ENCODE measurements at places on chromosomes 4 and X.

GRCh38 chr4:174086829-174087799 lies 196.4 kb downstream of the FBXO8 start:
- DNase-seq: no peak

DNA sequence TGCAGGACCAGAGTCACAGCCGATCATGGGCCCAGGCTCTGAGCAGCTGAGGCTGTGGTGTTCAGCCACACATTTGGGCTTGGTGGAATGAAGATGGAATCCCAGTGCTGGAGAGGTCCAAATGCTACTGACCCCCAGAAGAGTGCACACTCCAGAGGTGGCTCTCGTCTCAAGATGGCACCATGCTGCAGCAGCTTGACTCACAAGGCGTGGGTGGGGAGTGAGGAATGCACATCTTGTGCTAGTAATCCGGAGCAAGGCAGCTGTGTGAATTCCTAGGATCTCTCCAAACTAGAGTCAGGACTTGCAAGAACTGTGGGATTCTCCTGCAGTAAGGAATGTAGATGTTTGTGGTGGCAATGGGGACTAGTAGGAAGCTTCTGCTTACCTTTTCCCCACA lies 28.7 kb downstream of the RAB28 start:
- peak; percentile 3 for DNase-seq

DNA sequence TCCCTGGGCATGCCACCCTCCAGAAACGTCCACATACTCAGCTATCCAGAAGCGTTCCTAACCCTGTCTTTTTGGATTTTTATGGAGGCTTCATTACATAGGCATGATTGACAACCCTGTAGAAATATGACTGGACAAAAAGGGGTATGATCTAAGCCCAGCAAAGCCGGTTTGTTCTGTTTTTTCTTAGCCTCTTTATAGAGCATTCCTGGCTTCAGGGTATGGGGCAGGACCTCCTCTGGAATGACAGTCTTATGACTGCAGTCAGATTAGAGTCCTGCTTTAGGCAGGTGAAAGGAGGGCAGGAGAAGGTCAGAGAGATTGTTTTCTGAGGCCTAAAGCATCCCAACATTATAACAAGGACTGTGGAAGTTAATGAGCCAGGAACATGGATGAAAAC lies 137.4 kb downstream of the DCLK2 start:
- no peak for DNase-seq

DNA sequence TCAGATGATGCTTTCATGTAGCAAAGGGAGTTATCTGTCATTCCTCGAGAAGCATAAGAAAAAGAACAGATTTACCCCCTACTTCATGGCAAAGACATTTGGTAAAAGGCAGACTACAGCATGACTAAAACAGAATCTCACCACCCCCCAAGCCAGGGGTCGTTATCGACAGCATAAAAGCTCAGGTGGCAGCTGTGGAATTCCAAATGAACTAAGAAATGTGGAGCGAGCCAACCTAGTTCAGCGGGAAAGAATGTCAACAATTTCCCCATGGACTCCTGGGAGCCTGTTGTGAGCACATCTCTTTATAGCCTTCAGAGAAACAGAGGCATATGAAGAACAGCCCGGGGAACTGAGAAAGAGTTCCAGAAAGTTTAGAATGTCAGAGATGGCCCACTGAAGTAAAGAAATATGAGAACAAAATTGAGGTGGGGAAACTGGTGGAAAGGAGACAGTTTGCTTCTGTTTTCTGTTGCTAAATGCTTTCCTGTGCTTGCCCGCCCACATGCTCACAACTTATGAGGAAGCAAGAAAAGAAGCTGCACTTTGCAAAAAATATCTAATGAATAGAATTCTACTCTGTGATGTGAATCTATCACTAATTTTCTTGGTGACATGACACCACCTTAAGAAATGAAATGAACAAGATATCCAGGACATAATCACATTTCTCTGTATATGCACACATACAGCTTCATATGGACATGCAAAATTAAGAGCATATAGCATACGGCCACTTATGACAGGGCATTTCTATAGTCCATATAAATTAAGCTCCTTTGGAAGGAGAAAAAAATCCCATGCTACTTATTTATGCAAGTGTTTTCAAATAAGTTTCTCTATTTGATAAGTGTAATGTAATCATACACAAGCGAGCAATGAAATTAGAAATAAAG lies 135.3 kb upstream of the MID1 start:
- DNase-seq: no peak

DNA sequence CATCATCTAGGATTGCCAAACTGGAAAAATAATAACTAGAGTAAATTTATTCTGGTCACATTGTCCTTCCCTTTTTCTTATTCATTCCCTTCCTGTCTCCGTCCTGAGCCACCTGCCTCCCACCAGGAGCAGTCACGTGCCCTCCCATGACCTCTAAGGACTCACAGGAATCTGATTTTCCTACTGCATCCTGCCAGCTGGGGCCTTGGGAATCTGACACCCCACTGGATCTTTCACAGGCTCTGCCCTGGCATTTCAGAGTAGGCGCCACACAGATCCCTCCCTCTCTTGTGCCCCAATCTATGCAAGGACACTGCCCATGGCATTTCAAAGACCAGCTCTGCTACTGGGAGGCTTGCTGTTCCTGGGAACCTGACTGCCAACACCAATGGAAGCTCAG lies 520.5 kb downstream of the PPARGC1A start:
- DNase-seq: no peak

- DNase-seq: no peak
Measured at GRCh38 chr4:8083086-8083825, 75.4 kb downstream of the ABLIM2 start.

DNA sequence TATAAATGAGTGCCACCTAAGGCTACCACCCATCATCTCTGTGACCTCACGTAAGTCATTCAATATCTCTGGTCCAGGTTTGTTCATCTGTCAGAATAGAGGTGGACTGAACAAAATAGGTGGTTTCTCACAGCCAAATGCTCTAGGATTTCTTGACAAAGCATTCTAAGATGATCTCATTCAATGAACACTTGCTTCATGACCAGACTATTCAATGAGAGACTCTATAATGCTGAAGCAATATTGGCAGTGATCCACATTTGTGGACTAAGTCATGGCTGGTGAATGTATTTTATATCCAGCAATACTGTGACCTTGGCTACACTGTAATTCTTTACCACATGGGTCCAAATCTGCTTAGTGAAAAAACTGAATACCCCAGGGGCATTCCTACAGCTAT lies 37.9 kb downstream of the LDB2 start:
- peak; percentile 73 for DNase-seq

DNA sequence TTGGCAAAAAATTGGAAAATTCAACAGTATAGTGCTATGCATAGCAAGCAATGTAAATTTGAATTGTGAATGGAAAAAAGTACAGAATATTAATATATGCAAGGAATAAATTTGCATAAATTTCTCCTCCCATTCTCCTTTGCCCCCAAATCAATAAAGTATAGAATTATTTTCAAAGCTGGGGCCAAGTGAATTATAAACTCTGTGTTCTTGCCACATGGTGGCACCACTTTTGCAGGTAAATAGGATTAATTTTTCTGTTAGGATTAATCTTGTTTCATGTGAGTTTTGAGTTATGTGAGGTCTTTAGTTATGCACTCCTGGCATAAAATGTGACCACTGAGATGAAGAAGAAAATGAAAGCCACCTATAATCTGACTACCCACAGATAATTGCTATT lies 19.9 kb downstream of the COPS4 start:
- peak; percentile 4 for DNase-seq

DNA sequence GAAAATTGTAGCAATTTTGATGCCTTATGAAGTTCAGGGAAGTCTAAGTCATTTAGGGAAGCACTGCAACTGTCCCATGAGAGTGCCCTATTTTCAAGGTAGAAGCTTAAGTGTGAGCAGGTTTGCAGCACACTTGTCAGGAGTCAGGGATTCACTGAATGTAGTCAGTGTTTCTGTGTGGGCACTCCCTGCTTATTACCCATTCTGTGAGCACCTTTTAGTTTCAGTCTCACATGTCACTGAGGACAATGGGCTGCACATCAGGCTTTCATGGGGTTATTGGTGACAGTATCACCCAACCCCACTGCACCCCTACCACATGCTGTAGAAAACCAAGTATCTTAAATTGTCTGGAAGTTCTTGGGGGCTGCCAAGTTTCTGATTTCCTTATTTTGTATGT lies 2.9 kb upstream of the CCNG2 start:
- no peak for DNase-seq

DNA sequence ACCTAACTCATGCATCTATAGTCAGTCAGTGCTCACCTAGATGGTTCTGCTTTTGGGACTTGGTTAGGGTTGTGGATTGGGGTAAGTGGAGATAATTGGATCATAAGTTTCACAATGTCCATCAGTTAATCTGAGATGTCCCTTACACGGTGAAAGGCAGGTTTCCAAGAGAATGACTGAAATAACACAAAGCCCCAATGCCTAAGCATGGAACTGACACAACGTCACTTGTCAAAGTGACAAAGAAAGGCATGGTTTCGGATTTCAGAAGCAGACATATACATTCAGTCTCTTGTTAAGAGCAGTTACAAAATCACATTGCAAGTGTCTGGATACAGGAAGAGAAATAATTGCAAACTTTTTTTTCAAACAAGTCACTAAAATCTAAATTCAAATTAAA lies 1456.9 kb downstream of the TECRL start:
- DNase-seq: no peak

DNA sequence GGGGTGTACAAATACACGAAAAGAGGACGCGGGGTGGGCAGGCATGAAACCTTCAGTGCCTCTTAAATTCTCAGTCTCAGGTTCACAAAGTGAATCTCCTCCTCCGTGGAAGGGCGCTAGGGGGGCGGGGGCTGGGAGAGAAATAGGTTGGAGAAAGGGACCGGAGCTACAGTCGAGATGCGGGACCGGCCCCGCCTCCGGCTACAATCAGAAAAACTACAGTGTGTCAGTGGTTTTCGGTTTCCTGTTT lies 3.4 kb downstream of the MAML3 start:
- no peak for DNase-seq

DNA sequence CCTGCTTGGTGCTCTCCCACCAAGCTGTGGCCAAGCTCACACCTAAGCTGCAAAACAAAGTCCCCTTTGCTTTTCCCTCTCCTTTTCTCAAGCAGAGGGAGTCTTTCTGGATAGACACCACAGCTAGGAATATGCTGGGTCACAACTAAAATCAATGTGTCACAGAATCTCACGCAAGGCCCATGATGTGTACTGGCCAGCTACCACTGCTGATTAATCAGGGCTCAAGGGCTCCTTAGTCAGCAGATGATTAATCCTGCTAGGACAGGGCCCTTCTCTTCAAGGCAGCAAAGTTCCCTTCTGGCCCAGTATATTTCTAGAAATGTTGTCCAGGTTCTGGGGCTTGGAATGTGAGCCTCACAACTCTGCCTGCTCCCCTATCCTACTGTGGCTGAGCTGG lies 32.0 kb upstream of the TENT5D start:
- DNase-seq: no peak

DNA sequence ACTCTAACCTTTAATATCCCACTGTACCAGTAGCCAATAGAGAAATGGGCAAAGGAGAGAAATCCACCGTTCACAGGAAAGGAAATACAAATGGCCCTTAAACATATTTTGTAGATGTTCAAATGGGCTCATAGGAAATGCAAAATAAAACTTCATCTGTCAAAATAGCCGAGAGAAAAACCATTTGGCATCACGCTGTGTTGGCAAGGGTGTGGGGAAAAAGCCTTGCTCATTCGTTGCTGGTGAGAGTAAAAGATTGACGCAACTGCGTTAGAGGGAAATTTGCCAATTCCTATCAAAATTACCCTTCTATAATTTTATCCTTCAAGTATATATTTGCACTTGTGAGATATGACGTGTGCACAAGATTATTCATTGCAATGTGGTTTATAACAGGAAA lies 131.9 kb downstream of the EIF4E start:
- DNase-seq: no peak

DNA sequence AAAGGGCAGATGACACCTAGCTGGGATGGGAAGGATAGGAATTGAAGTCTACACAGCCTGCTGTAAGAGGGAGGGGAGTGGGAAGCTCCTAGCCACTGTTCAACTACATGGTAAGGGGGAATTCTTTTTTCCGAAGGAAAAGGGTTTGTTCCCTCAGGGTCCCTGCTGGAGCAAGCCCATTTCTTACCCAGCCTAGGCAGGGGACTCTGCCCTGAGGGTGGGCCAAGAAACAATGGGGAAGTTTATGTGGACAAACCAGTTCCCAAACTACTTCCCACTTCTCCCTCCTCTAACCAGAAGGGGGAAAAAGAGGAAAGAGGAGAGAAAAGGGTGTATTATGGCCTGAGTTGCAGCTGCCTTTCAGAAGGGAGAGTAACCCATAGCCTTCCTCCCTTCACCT lies 13.5 kb upstream of the VSIG4 start:
- DNase-seq: no peak

DNA sequence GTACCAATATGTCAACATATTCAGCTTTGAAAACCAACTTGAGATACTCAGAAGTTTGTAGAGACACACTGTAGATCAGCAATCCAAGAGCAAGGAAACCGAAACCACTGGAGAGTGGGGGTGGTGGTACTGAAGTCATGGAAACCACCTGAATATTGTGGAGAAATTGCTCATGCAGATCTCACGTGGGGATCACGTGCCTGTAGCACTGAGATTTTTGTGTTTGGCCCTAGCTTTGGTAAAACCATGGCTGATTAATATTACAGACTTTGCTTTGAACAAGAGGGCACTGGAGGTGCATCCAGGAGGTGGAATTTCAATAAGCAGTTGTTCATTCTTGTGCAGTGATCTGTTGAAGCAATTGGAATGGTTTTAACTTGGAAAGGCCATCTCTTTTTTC lies 47.2 kb downstream of the GBA3 start:
- DNase-seq: no peak

DNA sequence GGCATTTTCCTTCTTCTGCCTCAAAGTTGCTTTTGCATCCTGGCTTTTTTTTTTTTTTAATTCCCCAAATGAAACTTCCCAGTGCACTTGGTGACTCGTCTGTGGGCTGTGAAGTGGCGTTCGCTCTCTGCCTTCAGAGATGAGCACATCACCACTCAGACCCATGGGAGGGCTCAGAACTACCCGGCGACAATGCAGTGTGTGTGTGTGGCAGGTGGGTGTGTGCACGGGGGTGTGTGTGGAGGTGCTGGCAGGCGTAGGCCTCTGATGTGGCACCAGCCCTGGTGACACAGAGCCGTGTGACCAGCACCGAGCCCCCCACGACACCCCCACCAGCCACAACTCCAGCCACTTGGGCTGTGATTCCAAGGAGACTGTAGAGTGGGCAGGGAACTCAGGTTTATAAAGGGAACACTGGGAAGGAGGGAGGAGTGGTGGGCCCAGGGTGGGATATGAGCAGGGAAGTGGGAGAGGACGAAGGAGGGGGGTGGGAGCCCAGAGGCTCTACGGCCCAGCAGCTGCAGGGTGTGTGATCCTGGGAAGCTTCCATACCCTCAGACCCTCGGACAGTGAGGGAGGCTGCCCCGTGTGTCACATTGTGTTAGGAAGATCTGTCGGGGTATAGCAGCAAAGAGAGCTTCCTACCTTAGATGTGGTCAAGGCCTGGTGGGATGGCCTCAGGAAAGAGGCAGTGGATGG lies 6.0 kb upstream of the WFS1 start:
- DNase-seq: no peak

Data from AG09309 (cell line).